ENCODE measurements at places on chromosomes 5 and 9.

DNA sequence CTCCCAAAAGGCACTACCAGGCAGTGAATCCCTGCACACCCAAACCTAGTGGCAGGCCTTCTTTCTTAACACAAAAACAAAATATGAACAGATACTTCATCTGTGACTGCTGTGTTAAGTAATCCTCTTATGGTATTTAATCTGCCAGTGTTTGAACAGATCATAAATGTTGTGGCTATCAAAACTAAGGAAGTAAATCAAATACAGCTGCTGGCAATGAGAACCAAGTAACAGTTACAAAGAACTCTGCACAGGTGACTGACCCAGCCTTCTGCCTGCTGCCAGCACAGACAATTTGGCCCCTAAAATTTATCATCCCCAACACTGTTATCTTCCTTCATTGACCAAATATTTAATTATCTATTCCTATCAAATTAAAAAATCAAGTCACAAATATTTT, 78.0 kb downstream of the GNAQ start:
- DNase-seq = no peak

DNA sequence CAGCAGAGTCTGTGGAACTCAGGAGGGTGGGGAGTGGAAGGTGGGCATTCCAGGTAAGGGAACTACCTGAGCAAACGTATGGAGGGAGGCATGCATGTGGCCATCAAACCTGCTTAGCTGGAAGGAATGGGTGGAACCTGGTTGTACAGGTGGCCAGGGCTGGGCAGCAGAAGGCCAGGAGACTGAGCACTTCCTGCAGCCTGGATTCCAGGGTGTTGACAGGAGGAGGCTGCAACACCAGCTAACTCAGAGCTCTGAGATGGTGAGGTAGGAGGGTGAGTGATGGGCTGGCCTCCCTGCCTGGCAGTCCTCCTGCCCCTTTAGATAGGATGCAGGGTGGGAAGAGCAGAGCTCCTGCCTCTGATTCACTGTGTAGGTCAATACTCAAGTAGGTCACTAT, 92.5 kb upstream of the CPEB4 start:
- DNase-seq = no peak

GRCh38 chr5:82405618-82406204, 127.6 kb upstream of the RPS23 start:
- no peak for DNase-seq

DNA sequence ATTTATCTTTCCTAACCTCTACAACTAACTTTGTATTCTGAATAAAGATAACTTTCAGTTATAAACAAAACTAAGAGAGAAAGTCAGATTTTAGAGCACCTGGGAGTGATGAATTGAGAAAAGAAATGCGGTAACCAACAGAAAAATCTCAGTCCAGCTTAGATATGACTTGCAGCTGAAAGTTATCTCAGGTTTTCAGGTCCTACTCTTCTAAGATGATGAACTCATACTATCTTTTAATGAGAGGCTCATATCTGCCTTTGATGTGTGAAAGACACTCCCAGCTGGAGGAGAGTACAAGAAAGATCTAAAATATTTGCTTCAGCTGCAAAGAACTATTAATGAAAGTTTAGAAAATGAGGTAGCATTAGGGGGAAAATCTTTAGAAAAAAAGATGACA, 190.5 kb downstream of the DENND1A start:
- no peak for DNase-seq

DNA sequence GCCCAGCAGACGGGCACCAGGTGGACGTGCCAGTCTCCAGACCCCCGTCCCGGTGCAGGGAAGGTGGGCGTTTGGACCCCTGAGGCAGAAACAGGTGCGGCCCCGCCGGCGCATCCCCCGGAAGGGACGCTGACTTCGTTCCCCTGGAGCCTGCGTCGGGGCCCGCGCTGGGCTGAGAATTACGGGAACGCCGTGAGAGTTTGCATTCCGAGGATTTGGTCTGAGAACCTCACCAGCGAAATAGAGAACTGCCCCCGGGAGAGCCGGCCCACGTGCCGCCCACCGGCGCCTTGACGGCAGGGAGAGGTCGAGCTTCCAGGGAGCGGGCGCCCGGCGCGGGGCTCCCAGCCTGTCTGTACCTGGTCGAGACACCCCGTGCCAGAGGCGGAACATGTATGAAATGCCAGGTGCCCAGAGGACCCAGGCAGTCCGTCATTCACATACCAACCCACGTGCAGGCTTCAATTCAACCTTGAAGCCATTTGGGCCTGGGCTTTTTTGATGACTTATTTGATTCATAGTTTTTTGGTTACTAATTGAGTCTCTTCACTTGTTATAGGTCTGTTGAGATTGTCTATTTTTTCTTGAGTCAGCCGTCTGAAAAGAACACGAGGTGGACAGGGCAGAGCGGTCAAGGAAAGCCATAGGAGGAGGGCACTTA, 877 bp upstream of the CAMSAP1 start:
- no peak for DNase-seq

DNA sequence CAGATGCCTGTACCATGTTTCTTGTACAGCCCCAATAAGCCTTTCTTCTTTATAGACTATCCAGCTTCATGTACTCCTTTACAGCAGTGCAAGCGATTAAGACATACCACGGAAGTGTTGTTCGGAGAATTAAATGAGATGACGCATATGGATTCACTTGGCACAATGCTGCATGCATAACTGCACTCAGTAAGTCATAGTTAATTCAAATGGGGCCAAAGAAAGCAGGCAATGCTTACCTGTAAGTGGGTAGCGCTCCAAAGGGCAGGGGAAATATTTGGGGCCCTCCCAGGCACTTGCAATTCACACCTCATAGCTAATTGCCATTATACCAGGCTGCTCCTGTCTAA, 7.7 kb upstream of the ADRA1B start:
- DNase-seq = no peak

GRCh38 chr5:142549834-142550233, 136.1 kb downstream of the FGF1 start:
- DNase-seq = no peak

DNA sequence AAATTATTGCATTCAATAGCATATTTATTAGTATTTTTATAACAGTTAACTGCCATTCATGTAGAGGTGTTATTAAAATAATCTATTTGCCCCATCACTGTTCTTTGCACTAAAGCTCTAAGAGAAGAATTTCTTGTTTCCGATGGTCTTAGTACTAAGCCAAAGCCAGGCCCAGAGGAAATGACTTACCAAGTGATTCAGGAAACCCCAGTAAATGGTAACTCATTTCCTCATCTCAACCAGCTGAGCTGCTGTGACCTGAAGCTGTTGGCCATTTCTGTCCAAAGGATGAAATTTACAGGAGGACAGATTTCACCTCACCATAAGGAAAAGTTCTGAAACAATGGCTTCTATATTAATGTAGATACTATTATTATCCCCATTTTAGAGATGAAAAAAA, 117.0 kb downstream of the PIK3R1 start:
- DNase-seq = no peak

DNA sequence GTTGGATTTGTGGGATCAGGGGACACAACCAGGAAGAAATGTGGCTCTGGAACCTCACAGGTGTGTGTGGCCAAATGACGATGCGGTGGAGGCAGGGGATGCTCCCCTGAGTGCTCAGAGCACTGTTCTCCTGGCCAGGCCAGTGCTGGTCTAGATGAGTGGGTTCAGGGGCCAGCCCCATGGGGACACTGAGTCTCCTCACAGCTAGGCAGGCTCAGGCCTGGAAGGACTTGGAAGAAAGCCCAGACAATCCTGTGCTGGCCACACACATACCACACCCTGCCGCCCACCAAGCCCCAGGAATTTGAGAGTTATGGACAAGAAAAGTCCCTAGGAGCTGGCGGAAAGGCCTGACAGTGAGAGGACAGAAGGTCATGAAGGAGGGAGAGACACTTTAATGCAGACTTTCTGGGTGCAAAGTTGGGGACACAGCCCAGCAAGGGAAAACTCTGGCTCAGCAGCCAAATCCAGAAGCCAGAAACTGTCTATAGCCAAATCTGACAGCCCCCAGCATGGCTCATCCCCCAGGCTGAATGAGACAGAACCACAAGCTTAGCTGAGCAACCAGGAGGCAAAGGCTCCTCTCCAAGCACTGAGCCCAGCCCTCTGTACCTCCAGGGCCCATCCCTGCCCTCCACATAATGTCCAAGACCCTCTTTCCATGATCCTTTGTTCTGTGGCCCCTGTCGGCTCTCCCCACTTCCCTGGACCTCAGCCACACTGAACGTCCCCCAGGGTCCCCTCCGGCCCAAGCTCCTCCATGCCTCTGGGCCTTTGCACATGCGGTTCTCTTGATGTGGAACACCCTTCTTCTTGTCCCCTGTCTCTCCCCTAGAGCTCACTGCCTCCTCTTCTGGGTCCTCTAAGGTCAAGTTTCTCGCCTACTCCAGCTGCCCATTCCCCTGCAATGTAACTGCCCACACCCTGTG, 22.4 kb downstream of the LHX6 start:
- no peak for DNase-seq

- no peak for DNase-seq
These were observed 87.5 kb upstream of the SARDH start for GRCh38 chr9:133825555-133826218.

All from CD4-positive, alpha-beta T cell treated with Interleukin-6 at 100 ng/mL for 8 hours (primary cell).